ENCODE measurements at places on chromosomes 4 and X.

GRCh38 chr4:159237975-159238374, 135.1 kb downstream of the RAPGEF2 start:
- DNase-seq, result no peak

DNA sequence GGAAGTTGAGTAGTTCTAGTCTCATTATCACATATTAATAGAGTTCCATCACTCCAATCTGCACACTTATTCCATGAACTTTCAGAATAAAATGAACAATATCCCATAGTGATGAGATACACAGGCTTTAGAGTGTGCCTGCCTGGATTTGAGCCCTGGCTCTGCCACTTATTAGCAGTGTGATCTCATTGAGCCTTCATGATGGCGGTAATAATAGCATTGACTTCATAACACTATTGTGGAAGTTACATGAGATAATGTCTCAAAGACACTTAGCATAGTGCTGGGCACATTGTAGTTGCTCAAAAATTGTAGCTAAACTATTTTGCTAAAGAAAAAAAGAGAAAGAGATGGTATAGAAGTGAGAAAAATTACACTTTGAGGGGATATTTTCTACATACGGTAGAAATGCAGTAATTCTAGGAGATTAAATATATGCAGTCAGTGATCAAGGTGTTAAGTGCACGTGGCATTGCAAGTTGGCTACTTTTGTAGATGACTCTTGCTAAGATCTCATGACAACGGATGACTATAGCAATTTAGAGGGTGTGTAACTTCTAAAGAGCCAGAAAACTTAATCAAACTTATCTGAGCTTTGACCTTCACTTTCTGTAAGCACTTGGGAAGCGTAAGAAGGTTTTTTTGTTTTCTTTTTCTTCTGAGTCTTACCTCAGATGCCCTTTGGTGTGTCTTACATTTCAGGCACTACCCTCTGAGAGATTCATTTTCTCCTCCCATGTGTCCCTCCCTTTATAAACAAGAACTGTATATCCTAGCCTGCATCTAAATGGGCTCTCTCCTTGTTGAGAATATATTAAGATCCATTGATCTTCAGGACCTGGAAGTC, 380.6 kb upstream of the NR3C2 start:
- DNase-seq, result no peak

- no peak for DNase-seq
These were observed 124.5 kb upstream of the NEIL3 start for GRCh38 chr4:177185151-177185550.

DNA sequence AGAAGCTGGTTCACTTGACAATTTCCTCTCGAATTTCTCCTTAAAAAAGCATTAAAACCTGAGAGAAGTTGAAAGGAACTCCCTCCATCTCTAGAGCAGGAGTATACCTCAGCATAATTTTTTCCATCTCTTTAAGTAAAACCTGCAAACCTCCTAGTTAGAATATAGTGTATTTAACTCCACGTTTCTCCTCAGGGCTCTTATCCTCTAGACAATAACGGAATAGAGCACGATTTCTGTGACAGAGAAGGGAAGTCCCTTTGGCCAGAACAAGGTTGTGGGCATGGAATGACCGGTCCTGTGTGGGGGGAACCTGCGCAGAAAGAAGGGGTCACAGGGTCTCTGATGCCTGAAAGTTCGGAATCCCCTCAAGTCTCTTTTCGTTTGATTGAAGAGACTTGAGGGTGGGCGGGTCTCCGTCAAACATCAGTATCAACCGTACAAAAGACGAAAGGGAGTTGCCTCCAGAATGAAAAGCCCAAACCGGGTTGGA, 697 bp downstream of the ZNF280C start:
- peak; percentile 9 for DNase-seq

DNA sequence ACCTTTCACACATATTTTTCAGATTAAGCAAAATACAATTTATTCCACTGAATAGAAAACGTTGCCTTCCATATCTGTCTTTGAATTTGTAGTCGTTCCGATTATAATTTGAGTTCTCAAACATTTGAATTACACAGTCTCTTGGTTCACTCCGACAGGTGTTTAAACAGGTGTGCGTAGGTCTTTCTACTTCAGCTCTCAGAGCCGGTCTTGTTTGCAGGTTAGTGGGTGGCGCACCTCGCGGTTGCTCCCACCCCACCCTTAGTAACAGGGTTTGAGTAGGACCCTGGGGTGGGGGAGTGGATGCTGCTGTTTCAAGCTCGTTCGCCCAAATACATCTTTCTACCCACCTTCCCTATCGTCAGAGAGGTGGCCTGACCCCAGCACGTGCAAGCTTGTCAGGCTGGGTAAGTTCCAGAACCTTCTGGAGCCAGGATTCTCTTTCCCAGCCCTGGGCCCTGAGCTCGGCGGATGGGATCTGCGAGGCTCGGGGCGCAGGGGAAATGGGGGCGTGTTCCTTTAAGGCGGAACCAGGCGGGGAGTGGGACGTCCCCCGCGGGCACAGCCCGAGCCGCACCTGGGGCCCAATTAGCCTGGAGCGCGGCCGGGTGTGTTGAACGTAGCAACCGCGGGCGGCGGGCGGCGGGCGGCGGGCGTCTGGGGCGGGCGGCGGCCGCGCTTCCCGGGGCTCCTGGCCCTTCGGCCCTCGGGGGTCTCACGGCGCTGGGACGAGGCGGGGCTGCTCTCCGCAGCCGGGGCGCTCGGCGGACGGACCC, at the start of gene FAM149A:
Gene FAM149A, plus strand, starts transcription at position 591 of the 776 bp plus-strand sequence.
- peak; percentile 65 for DNase-seq

GRCh38 chr4:1416948-1417260, 10.7 kb upstream of the NKX1-1 start:
- no peak for DNase-seq

DNA sequence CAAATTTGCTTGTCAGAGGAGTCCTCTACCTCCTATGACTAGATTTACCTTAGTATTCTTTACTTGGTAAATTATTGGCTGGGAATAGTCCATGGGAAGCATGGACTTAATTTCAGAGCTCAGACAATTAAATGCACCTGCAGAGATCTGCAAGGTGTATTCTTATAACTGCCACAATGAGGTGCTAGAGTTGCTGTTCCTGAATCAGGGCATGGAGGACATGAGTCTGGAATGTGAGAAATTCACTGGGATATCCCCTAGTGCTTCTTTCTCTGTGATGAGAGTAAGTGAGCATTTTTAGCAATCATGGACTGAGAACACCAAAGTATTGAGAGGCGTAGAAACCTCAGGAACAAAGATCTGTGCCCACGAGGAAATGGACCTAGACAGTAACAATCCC, 32.9 kb upstream of the GRID2 start:
- DNase-seq, result no peak

DNA sequence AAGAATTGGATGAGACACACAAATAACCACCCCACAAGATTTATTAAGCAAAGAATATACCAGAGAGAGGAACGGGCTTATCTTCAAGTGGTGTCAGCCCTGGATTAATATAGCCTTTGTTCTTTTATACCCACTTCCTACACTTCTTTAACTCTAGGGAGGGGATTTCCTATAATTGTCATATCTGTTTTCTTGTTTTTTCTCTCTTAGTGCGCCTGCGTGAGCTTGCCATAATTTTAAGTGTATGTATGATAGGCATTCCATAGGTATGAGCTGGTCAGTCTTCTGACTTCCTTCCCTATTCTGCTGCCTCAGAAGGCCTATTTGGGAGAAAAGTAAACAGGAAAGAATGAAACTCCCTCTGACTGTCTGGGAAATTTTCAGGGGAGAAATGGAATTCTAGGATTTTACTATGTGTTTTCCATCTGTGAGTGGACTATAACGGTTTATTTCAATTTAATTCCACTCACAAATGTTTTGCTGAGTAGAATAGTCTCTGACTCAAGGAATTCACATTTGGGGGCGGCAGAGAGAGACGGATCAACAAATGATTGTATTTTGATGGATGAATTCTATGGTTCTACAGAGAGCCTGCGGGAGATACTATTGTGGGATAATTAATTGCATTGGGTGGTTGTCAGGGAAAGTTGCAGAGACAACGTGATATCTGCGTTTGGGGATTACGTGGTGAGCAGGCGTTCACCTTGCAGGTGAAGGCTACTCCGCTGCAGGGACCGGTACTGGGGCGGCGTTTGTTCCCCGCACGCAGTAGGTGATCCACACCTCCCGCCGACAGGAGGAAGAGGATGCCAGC, 626 bp upstream of the CEP135 start:
- peak; percentile 57 for DNase-seq

DNA sequence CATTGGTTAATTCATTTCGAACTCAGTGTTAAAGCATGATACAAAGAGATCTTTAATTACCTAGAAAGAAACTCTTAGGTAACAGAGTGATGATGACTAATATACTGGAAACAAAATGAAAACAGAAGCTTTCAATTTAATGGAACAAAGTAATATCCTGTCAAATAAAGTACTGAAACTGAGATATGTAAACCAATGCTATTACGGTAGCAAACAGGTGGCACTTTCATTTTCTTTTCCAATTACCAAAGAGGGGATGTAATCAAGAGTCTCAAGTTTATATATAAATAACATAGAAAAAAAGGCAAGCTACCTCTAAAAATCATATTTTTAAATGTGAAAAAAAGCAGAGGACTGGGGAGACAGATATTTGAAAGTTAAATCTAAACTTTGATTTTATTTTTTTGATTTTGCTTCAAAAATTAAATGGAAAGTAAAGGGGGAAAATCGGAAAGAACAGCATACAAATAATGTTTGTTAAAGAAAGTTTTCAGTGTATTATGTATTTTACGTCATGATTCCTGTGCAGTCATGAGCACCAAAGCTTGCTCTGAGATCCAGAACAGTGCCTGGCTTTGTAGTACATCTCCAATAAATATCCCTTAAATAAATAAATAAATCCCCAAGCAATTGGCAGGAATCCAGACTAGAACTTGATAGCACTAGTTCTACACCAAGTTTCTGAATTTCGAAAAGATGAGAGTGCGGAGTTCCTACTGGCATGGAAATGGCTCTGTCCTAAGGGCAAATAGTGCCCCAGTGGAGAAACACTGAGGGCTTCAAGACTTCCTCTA, 25.0 kb upstream of the RAPGEF2 start:
- no peak for DNase-seq

DNA sequence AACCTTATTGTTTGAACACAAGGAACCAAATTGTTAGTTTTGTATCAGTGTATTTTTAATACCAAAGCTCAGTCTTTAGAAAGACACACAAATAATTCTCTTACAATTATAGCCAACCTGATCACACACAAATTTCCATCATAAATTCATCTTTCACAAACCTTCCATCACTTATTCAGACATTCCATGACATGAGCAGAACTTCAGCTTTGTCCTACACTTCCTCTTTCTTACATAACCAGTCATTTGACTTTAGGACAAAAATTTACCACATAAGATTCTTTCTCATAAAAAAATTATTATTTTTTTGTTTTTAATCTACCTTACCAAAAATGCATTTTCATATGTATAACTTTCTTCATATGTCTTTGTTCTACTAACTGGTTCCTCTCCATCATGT, 312.2 kb downstream of the GALNTL6 start:
- DNase-seq, result no peak

GRCh38 chrX:70592091-70592490, 147.5 kb downstream of the DLG3 start:
- DNase-seq, result peak; percentile 13

DNA sequence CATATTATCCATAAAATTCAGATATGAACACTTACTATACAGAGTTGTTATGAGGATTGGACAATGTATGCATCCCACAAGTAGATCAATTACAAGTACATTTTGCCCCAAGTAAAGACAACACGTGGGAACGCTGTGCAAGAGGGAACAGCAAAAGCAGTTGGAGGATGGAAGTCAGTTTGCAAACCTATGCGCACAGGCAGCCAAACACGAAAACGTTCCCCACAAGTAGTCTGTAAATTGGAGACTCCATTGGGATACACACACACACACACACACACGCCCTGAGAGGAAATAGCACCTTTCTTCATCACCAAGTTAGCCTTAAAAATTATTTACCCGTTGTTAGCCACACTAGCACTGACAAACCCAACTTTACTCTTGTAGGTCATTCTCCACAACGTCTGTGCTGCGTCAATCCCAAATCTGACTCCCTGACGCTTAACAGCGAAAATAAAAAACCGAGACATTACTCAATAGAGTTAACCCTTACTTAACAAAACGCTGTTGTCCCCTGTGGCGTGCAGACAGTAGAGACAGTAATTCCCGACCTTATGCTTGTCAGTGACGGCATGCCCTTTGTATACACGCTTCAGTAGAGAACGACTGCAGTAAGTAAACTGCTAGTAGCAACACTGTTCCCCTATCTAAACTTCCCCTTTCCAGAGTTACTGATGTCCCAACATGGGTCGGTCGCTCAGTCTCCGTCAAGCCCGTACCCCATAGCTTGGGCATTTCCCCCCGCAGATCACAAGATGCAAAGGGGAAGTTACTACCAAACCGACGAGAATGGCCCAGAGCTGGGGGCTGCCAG, 730 bp downstream of the MANBA start:
- DNase-seq, result no peak

- DNase-seq, result no peak
These were observed 45.7 kb downstream of the GPAT3 start for GRCh38 chr4:83581411-83582288.

- DNase-seq, result no peak
These were observed 19.2 kb downstream of the TMPRSS11F start for GRCh38 chr4:68110441-68110840.

DNA sequence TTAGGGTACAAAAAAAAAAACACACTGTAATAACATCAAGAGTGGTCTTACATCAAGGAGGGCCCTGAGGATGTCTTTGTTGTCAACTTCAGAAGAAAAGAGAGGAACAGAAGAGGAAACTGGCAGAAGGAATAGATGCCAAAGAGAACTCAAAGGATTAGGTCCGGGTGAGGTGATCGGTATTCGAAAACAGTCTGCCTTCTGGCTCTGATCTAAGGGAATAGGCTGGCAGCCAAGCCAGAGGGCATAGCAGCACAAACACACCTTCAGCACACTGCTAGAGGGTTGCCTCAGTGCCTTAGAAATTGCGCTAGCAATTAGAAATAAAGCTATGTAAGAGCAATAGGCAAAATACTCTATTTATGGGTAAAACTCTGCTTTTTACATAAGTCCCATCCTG, 91.4 kb upstream of the TTC29 start:
- no peak for DNase-seq

- no peak for DNase-seq
These were observed 170.9 kb upstream of the CASK start for GRCh38 chrX:42094218-42094617.

- DNase-seq, result no peak
These were observed 21.2 kb downstream of the NKX3-2 start for GRCh38 chr4:13523105-13523477.

GRCh38 chr4:108570993-108571569, 49.3 kb upstream of the RPL34 start:
- no peak for DNase-seq

DNA sequence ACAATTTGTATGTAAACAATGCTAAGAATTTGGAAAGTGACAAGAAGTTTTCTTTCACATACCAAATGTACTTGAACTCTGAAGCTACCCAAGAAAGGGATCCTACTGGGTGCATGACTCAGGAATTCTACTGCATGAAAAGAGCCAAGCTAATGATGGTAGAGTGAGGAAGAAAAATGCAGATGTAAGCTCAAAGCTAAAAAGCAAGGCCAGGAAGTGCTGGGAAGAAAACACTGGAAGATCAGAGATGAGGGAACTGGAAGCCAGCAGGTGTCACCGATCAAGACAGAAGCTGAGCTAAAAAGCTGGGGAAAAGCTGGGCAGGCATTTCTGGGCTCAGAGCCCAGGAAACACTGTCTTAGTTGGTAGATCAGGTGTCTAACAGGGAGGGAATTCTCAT, 449.1 kb downstream of the NKX6-1 start:
- no peak for DNase-seq
